IMR-90 (cell line): ENCODE measurements at places on chromosomes 6 and 20. TPM values are rescaled to one million over a fixed set of nuclear protein-coding genes. Genes with fewer than 3 reads are reported as not detected.

GRCh38 chr20:42099101-42099500, 480.9 kb upstream of the CHD6 start:
- no peak overlapping the region for H3K4me3 ChIP-seq
- no peaks in the 10 kb centered on the region for H3K27me3 ChIP-seq
- no peaks in the 10 kb centered on the region for H3K36me3 ChIP-seq
- no peak overlapping the region for H3K27ac ChIP-seq
- H3K4me1 ChIP-seq, result no peaks in the 10 kb centered on the region

GRCh38 chr20:62636446-62636845, 5.9 kb upstream of the SLCO4A1 start:
- H3K27me3 ChIP-seq, result peaks cover 91% of the 10 kb centered on the region
- no peak overlapping the region for H3K27ac ChIP-seq
- no peaks in the 10 kb centered on the region for H3K4me1 ChIP-seq
- H3K36me3 ChIP-seq, result no peaks in the 10 kb centered on the region

- no peaks in the 10 kb centered on the region for H3K27me3 ChIP-seq
- no peaks in the 10 kb centered on the region for H3K4me1 ChIP-seq
- no peak overlapping the region for H3K27ac ChIP-seq
- H3K4me3 ChIP-seq, result no peak overlapping the region
Measured at GRCh38 chr6:44842616-44843015, 455.1 kb downstream of the CDC5L start.

DNA sequence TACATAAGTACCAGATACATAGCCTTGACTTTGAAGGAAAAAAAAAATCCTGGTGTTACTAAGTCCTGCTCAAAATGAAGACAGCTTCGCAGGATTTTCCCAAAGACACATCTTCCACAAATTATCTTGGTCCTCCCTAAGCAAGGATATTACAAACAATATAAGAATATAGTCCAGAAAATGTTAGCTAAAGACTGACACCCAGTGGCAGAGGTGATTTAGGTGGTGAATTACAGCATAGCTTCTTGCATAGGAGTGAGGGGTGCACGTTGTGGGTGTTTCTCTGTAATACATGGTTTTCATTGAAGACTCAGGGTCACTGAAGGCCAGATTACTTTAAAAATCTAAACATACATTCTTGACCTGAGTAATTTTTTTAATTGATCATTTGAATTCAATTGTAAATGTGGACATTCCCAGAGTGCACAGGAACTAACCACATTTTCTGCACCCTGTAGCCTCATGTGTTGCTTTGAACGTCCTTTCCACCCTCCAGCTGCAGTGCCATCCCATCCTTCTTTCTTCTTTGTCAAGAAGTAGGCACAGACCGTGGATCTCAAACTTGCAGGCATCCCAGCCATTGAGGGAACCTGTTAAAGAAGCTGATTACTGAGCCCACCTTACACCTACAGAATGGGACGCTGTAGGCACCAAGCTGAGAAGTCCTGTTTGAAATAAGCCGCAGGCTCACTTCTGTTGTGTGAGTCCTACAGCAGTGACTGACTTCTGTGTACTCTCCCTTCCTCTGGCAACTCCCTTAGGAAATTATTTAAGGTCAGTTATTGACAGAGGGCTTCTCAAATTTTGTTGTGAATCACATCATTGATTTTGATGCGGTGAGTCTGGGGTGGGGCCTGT, 102.6 kb downstream of the PERP start:
- peak; percentile 41 for DNase-seq
- no peaks in the 10 kb centered on the region for H3K36me3 ChIP-seq
- H3K4me3 ChIP-seq, result no peak overlapping the region
- no peak overlapping the region for H3K27ac ChIP-seq
- no peaks in the 10 kb centered on the region for H3K4me1 ChIP-seq

DNA sequence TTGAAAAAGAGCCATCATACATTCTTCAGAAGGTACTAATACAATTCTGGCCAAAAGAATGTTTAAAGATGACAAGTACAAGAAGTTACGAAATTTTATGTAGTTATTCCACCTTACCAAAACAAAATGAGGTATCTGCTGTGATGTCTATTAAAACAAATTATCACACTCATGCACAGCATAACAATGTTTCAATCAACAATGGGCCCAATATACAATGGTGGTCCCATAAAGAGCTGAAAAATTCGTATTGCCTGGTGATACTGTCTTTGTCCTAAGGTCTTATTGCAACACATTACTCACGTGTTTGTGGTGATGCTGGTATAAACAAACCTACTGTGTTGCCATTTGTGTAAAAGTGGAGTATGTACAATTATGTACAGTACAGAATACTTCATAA, 3.6 kb upstream of the NUP153 start:
- DNase-seq, result peak; percentile 85
- H3K4me3 ChIP-seq, result no peak overlapping the region
- H3K27ac ChIP-seq, result no peak overlapping the region
- no peaks in the 10 kb centered on the region for H3K27me3 ChIP-seq

DNA sequence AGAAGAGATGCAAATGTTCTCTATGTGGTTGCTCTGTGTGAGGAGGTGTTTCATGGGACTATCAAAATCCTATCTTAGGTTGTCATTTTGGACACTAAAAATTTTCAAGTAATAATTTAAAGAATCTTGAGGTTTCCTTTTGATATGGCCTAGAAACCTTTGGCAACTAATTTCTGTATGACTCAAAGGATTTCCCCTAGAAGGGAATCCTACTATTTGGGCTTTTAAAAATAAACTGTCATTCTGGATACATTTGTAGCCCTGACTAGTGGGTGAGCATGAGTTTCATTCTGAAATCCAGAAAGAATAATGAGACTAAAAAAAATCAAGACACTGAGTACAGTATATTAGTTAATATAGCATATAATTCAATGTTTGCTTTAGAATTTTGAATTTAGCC, 25.5 kb upstream of the RAB23 start:
- peak; percentile 72 for DNase-seq
- H3K4me1 ChIP-seq, result peaks cover 14% of the 10 kb centered on the region
- H3K4me3 ChIP-seq, result no peak overlapping the region
- H3K36me3 ChIP-seq, result no peaks in the 10 kb centered on the region

- H3K4me3 ChIP-seq, result no peak overlapping the region
- DNase-seq, result peak; percentile 54
- peaks cover 14% of the 10 kb centered on the region for H3K4me1 ChIP-seq
- H3K27me3 ChIP-seq, result no peaks in the 10 kb centered on the region
- H3K36me3 ChIP-seq, result no peaks in the 10 kb centered on the region
- H3K27ac ChIP-seq, result peak overlapping the region; percentile 50; the same call in 1 of the 2 replicates
Measured at GRCh38 chr6:11969092-11969491, 43.0 kb upstream of the HIVEP1 start.

DNA sequence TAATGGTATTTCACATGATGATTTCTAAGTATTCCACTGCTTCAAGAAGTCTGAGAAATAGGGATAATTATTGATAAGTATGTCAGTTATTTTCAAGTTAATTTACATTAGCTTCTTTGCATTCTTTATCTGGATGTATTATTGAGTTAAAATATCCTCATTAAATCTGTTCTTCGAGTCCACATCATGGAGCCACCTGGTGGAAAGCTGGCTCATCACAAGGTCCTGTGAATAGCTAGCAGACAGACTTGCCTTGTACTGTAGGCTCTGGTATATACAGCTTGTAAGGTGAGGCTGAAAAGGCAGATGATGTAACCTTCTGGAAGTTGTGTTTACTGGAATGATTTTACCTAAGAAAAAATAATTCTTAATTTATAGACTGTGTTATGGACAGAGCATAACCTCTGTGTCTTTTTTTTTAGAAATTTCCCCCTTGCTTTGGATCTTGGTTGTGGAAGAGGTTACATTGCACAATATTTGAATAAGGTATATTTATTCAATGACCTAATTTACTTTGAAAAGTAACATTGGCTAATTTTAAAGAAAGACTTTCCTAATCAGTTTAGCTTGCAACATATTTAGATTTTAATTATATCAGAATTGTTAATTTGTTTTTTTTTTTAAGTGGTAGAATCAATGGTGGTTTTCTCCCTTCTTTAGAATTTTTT, 3.5 kb downstream of the NDUFAF5 start:
- no peak overlapping the region for H3K4me3 ChIP-seq
- DNase-seq, result peak; percentile 69
- peaks cover 3% of the 10 kb centered on the region for H3K4me1 ChIP-seq
- H3K27ac ChIP-seq, result no peak overlapping the region
- peaks cover 22% of the 10 kb centered on the region for H3K36me3 ChIP-seq

- H3K4me3 ChIP-seq, result no peak overlapping the region
- H3K4me1 ChIP-seq, result no peaks in the 10 kb centered on the region
- no peaks in the 10 kb centered on the region for H3K36me3 ChIP-seq
- no peak for DNase-seq
- peaks cover 21% of the 10 kb centered on the region for H3K27me3 ChIP-seq
Measured at GRCh38 chr20:58765780-58766179, 73.2 kb downstream of the NPEPL1 start.

DNA sequence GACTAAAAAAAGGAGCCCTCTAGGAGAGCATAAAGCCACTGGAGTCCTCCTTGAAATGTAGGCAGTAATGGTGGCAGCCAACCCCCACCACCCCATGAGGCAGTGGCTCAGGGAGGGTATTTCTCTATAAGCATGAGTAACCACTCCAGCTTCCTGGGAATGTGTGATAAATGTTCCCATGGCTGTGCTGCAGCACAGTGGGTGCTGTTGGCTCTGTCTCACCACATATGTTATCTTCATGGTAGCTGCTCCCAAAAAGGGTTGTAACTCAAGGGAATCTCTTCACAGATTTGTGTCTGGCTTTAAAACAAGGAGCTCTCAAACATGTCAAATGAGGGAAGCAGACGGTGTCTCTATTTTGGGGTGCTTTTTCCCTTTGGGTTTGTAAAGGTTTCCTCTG, 7.5 kb upstream of the PHACTR1 start:
- H3K27ac ChIP-seq, result no peak overlapping the region
- DNase-seq, result no peak
- H3K4me3 ChIP-seq, result no peak overlapping the region
- H3K27me3 ChIP-seq, result no peaks in the 10 kb centered on the region
- H3K4me1 ChIP-seq, result no peaks in the 10 kb centered on the region
- no peaks in the 10 kb centered on the region for H3K36me3 ChIP-seq

DNA sequence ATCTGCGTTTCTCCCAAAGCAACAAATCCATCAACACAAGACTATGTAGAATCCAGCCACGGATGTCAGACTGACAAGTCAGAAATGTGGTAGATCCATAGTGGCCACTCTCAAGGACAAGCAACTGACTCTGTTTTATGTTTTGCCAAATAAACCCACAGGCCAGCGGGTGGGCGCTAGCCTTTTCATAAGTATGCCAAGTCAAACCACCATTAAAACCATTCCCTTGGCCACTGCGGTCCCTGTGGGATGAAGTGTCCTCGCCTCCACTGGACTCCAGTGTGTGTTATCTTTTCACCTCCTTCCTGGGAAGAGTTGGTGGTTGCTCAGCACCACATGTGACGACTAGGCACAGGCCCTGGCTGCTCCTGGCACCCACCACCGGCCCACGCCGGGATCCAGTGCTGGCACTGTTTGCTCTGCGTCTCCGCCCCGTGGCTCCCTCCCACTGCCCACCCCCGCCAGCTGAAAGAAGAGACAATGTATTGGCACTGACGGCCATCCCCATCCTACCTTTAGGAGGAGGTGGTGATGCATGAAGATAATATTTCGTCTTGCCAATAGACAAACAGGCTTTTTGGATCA, 103.4 kb downstream of the FOXC1 start:
- H3K27ac ChIP-seq, result no peak overlapping the region
- no peaks in the 10 kb centered on the region for H3K27me3 ChIP-seq
- H3K4me3 ChIP-seq, result no peak overlapping the region
- H3K4me1 ChIP-seq, result no peaks in the 10 kb centered on the region
- H3K36me3 ChIP-seq, result no peaks in the 10 kb centered on the region
- DNase-seq, result no peak

- no peak for DNase-seq
- H3K27ac ChIP-seq, result no peak overlapping the region
Measured at GRCh38 chr6:5786321-5786968, 220.3 kb downstream of the NRN1 start.

DNA sequence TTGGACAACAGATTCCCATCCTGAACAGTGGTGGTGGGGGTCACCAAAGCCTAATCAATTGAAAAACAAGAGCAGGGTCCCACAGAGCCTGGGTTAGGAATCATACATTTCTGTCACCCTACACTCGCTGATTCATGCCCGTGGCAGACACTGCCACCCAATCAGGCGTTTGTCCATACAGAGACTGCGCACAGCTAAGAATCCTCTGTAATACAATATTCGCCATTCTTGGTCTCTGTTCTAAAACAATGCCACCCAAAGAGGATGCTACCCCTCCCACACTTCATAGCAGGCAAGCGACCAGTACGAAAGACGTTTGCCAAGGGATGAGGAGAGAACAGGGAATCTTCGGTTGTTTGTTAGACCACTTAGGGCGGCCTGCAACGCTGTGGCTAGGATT, 28.1 kb upstream of the SLC22A23 start:
- H3K4me3 ChIP-seq, result no peak overlapping the region
- no peak for DNase-seq
- H3K27me3 ChIP-seq, result peaks cover 35% of the 10 kb centered on the region
- no peaks in the 10 kb centered on the region for H3K36me3 ChIP-seq
- H3K27ac ChIP-seq, result no peak overlapping the region

- DNase-seq, result no peak
- no peak overlapping the region for H3K4me3 ChIP-seq
- H3K4me1 ChIP-seq, result no peaks in the 10 kb centered on the region
- peaks cover 6% of the 10 kb centered on the region; the same call in 1 of the 2 replicates for H3K36me3 ChIP-seq
- no peak overlapping the region for H3K27ac ChIP-seq
- H3K27me3 ChIP-seq, result no peaks in the 10 kb centered on the region
Measured at GRCh38 chr6:105116150-105116549, 63.7 kb downstream of the POPDC3 start.

GRCh38 chr6:158472447-158472846, 87.4 kb upstream of the TMEM181 start:
- no peaks in the 10 kb centered on the region; the same call in 1 of the 2 replicates for H3K36me3 ChIP-seq
- no peak for DNase-seq
- H3K27ac ChIP-seq, result no peak overlapping the region
- peaks cover 8% of the 10 kb centered on the region; the same call in 1 of the 2 replicates for H3K4me1 ChIP-seq
- H3K27me3 ChIP-seq, result no peaks in the 10 kb centered on the region

The FOXQ1 gene
- total RNA-seq, result not detected in 2 replicates

The CLPSL1 gene
- not detected in 2 replicates for total RNA-seq

The GLP1R gene
- total RNA-seq, result not detected in 2 replicates
